ENCODE measurements at places on chromosomes 5 and 9.
A peak's percentile ranks its signal among the peaks of the same experiment; 100 is the strongest.

DNA sequence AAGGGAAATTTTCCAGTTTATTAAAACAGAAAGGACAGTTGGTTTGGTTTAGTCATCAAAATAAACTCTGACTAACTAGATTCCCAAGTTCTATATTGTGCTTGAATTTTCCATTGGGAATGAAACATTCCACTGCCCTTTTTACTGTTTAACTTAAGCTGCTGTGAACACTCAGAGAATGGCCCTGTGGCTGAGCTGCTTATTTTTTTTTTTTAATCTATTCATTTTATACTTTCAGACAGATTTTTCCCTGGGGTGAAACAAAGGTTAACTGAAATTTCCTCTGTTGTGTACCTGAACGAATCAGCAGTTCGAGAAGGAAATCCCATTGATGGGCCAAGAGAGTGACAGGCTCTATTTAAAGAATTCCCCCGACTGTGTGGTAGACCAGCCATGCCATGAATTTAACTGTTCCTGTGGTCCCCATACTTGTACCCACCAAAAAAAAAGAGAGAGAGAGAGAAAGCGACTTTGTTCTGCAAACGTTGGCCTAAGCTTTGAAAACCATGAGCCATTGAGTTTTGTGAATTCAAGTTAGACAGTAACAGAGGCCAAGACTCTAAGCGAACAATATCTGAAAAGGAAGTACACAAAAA lies 138.7 kb upstream of the GRHPR start:
- no peak for DNase-seq

DNA sequence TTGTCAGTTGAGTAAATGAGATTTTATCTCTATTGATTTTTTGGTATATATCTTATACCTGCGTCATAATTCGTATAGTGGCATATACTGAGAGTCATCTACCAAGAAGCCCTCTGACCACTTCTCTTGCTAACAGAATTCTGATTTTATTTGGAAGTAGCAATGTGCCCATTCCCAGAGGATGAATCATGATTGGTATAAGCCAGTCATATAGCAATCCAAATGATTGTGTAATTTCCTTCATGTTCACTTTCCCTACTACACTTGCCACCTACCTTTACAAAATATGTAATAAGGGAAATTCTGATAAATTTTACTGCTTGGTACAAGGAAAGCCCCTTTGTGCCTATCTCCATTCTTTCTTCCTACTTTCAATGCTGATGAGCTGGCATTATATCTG lies 16.1 kb upstream of the ZNF462 start:
- DNase-seq, result no peak

DNA sequence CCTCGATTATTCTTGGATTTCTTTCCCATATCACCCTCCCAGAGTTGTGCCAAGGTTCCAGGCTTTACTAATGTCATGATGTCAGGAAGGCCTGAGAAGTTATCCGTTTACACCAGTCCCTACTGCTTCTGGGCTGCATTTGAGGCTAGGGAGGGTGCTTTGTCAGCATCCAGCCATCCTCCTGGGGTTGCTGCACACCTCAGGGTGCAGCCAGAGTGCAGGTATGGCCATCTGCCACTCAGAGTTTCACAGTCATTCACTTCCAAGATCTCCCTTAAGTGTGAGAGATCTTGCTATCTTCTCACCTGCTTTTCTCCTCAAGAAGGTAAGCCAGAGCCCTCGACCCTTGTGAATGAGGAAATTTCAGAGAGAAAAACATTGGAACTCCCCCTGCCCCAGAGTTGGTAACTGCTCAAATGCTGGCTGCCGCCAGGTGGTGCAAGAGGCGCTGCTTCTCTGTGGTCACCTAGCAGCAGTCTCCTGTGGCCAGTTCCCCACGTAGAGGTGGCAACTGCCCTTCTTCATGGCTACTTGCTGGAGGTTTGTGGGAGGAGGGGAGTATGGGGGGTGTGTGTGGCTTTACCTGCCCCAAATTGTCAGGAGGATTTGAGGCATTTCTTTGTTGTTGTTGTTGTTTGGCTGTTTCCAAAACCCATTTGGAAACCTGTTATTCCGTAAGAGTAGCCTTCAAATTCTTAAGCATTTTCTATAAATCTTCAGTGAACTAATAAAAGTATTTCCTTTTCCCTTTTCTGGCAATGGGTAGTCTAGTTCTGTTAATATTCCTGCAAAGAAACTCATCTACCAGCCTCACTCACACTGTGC lies 259.6 kb upstream of the DMRT1 start:
- DNase-seq, result peak; percentile 12

DNA sequence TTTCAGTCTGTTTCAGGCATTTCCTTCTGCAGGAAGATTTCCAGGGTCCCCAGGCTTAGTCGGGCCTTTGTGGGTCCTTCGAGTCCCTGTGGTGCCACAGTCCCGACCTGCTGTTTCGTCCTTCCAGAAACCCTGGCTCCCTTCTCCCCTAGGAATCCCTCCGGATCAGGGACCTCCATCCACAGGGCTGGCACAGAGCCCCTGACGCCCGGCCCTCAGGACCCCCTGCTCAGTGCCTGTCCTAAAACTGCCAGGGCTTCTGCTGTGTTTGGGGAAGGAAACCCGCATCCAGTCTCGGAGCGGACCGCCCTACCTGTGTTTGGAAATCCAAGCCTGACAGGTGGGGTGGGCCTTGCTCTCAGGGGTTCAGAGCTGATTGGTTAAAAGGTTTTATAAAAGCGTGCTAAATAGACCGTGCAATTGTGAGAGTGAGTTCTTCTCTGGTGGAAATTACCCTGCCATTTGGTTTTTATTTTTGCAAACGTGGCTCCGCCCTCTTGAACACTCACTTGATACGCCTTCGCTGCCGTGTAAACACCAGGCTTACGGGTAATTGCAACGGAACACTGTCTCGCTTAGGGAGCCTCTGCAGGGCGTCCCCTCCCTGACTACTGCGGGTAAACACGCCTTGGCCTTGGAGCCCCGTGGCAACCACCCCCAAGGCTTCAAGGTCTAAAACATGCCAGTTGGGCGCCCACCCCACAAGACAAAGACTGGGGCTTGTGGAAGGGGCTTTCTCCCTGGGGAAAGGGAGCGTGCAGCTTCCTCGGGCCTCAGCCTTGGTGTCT lies 121.2 kb downstream of the PHF2 start:
- no peak for DNase-seq

DNA sequence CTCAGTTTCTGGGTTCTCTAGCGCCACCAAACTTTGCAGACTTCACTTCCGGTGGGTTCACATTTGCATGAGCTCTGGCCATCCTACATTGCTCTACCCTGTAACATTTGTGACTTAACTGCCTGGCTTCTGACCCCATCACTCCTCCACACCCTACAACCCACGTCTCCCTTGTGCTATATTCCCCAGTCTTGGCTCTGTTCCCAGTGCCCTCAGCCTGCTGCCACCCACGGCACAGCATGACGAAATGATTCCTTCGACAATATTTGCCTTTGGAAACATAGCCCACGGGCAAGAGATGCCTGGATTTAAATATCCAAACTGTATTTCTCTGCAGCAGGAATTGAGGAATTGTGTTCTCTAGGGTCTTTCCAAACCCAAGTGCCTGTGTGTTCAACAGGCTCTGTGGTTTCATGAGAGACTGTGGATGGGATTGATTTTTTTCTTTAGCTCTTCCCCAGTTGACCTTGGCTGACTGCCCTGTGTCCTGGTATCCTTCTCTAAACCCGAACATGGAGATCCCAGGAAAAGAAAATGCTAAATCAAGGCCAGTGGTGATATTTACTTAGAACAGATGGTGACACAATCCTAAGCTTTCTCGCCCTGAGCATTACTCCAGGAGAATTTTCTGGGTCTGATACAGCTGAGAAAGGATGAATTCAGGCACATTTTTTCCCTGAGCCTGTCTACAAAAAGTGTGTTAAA lies 44.4 kb upstream of the GRIA1 start:
- DNase-seq, result no peak

- DNase-seq, result no peak
Measured at GRCh38 chr9:98329904-98330303, 74.5 kb upstream of the TBC1D2 start.

DNA sequence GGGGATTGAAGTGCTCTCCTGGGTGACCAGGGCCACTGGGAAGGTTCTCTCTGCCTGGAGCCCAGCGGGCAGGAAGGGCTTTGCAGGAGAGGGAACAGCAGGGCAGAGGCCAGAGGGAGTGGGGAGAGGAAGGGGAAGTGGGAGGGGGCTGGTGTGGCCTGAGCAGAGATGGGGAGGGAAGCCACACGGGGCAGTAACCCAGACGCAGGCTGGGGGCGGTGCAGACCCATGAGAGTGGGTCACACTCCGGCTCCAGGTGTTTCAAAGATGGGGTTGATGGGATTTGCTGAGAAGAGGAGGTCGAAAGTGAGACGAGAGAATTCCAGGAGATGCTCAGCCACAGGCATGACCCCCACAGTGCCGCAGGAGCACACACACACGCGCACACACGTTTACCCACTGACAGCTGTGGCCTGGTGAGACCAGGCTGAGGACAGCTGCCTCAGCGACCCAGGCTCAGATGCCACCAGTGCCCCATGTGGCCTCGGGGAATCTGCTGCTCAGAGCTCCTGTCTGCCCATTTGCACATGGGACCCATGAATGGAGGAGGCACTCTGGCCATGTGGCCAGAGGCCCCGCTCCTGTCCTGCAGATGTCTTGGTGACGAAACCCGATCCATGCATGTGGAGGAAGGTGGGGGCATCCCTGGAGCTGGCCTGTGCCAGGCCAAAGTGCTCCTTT lies 32.7 kb upstream of the FCN2 start:
- DNase-seq, result no peak

GRCh38 chr5:18744441-18744840 lies 1110.2 kb downstream of the TAF11L14 start:
- DNase-seq, result no peak

- DNase-seq, result no peak
Measured at GRCh38 chr9:84990416-84990815, 320.9 kb downstream of the NTRK2 start.

DNA sequence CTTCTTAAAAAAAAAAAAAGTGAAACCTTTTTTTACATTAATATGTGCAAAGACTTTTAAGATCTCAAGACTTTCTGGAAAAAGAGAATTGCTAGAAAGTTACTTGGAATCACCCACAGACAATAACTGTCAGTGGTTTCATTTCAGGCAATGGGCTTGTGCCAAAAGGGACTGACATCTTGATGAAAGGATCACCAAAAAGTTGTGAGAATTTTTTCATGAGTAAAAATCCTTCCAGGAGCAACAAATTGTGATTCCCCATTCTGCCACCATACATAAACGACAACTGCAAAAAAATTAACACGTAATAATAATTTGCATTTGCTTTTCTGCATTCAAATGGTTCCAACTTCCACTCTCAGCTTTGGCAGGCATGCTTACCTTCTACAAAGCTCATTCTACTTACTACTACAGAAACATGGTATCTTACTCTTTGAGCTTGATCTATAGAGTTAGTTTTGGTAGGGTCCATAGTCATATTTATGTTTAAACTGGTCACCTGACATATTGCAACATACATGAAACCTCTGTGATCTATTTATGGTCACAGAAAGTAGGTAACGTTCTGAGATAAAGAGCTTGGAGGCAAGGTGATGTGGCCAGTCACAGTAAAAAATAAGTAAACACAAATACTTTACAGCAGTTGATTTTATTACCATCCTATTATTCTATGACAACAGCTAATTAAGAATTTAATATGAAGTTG lies 3.0 kb downstream of the NREP start:
- no peak for DNase-seq

Data from dermis microvascular lymphatic vessel endothelial cell (primary cell).